Left ventricle myocardium superior (tissue), 1 donor: ENCODE measurements at places on chromosomes 1 and 21. TPM values are rescaled to one million over a fixed set of nuclear protein-coding genes. Genes with fewer than 3 reads are reported as not detected.
A peak's percentile ranks its signal among the peaks of the same experiment; 100 is the strongest.

GRCh38 chr1:14222086-14222485 lies 376.4 kb upstream of the KAZN start:
- peak; percentile 34 for DNase-seq

DNA sequence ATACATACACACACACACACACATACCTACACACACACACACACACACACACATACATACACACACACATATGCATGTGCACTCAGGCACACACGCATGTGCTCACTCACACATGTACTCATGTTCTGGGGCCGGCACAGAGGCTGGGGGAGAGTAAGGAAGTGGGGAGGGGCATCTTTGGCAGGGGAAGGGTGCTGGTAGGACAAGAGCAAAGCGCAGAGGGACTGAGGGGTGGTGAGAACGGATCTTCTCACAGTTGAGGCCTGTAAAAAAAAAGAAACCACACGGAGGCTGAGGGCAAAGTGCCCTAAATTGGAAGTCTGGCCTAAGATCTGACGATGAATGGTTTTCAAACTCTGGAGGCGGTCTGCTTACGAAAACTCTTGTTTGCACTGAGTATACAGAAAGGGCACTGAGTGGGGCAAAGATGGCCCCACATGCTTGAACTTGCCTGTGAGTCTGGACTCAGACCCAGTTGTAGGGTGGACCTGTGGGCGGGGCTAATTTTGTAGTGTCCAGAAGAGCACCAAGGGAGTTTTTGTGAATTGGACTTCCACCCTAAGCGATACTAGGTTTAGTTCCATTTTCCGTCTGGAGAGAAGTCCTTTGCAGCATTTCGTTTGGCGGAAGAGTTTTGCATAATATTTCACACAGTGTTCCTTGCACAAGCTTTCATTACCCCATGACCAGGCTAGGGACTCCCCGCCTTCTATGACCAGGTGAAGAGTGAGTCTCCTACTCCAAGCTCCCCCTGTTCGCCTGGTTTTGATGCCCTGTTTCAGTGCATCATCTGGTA lies 79.3 kb upstream of the LYST start:
- no peak for DNase-seq

- DNase-seq: no peak
These were observed 40.8 kb upstream of the NEXN start for GRCh38 chr1:77847621-77848080.

GRCh38 chr1:223143537-223144248 lies 645 bp upstream of the TLR5 start:
- DNase-seq: no peak

DNA sequence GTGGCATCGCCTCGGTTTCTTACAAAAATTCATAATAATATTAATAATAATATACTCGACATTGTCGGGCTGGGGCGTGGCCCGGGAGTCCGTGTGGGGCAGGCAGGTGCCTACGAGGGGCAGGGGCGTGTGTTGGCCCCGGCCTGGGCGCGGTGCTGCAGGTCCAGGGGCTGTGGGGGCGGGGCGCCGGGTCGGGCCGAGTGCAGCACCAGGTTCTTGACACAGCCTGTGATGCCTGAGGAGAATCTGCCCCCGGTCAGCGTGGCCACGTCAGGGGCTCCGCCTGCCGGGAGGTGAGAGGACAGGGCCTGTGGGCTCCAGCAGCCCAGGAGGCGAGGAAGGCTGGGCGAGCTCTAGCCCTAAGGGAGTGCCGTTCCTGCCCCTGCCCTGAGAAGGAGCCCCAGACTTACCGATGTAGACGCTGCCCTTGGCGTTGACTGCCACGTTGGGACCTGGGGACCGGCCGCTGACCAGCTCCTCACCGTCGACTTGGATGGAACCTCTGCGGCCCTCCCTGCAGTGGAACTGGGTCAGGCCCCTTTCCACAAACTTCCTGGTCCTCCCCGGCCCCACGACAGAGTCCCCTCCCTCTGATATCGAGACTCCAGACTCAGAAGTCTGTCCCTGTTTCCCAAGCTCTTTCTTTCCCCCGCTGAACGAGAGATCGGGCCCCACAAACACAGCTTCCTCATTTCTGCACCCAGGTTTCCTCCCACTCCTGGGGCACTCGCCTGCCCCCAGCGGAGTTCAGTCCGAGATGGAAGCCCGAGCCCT lies 11.3 kb downstream of the LDLRAD2 start:
- DNase-seq: no peak

- no peak for DNase-seq
These were observed 31.4 kb downstream of the TCEANC2 start for GRCh38 chr1:54084794-54085193.

- DNase-seq: no peak
These were observed 12.3 kb upstream of the TRIM17 start for GRCh38 chr1:228429007-228429406.

GRCh38 chr1:22163137-22163536 lies 20.2 kb upstream of the WNT4 start:
- DNase-seq: no peak

DNA sequence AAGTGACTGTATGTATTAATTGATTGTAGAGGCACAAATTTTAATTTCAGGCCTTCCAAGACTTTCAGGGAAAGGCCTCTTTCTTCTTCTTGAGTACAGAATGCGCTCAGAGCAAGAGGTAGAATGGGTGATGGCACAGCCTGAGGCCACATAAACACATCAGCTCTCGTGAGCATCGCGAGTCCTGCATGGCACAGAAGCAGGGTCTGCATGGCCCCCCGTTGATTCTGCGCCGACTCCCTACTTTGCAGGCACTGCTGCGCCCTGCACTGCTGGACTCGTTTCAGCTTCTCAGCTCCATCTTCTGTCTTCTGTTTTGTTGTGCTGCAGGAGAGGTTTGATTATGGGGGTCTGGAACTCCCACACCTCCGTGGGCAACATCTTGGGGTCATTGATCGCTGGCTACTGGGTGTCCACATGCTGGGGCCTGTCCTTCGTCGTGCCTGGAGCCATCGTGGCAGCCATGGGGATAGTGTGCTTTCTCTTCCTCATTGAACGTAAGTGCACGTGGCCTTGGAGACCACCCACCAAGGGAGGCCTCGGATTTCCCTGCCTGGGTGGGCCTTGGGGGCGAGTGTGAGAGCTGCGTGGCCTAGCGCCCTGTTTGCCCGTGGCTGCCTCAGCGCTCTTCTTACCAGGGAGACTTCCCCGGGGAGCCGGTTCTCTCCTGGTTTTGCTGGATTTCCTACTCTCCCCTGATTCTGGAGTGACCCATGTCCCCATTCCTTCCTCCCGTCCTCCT lies 29.6 kb downstream of the SLC37A1 start:
- no peak for DNase-seq

- DNase-seq: peak; percentile 51
These were observed 273.8 kb downstream of the FAM72C start for GRCh38 chr1:143698016-143698415.

DNA sequence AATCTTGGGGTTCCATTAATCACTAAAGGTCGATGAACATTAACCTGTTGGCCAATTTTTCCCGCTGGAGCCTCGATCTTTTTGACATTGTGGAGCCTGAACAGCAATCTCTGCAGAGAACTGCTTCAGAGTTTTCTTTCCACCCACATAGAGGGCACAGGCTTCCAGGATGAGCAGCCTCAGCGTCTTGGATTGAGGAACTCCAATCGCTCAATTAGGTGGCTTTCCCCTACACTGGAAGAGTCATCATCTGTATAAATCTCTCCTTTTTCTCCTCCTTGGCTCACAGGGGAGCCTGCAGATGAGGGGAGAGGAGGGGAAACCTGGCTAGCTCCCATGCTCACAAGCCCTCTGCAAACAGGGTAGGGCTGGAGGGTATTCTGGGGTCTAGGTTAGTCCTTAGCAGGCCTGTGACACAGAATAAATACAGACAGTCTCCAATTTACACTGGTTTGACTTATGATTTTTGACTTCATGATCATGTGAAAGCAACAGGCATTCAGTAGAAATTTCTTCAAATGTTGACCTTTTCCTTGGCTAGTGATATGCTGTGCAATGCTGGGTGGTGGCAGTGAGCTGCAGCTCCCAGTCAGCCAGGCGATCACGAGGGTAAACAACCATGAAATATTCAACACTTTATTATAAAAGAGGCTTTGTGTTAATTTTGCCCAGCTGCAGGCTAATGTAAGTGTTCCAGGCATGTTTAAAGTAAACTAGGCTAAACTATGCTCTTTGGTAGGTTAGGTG lies 80.8 kb downstream of the PGBD5 start:
- DNase-seq: no peak

DNA sequence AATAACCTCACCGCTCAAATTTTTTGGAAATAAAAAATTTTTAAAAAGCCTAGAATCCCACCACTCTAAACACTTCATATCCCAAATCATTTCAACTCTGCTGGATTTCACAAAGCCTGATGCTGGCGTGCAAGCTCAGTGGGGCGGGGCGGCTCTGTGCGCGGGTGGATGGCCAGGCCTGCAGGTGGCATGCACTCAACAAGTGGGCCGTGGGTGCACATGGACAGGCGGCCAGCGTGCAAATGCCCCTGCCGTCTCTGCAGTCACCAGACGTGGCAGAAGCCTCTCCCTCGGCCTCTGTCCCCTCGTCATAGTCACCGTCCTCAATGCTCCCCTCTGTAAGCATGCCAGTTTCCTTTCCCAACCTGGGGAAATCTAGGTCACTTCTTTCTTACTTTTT lies 6.6 kb upstream of the PDE9A start:
- DNase-seq: peak; percentile 25

- no peak for DNase-seq
These were observed 114.2 kb downstream of the BCAR3 start for GRCh38 chr1:93567255-93567918.

DNA sequence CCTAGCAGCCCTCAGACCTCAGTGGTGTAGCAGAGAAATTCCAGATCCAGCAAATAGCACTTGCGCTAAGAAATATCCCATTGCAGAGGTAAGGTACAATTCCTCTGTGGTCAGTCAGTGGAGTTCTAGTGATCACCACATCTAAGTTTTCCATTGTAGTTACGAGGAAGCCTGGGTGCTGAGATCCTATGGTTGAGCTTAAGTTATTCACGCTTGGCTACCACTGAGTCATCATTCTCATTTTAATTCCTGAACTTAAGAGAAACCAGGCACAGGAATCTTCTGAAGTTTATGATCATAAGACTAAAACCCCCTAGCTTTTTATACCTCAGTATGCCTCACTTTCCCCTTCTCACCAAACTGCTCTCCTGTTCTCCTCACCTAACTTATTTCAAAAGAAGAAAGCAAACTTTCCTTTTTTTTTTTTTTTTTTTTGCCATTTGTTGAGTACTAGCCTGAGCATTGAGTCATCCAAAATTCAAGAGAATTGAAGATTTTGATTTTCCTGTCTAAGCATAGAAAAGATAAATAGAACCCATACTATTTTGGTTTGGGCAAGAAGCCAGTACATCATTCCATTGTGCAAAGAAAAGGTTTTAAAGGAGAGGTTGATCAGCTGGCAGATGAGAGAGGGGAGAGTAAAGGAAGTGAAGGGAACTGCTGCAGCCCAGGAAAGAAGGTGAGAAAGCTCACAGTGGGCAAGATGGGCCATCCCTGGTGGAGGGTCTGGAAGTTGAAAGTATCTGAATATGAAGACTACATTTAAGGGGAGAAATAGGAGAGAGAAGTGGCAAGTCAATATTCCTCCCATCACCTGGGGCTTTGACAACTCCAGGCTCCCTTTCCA lies 39.9 kb downstream of the SERBP1 start:
- no peak for DNase-seq

GRCh38 chr21:27426196-27426595 lies 459.3 kb upstream of the ADAMTS5 start:
- DNase-seq: no peak

DNA sequence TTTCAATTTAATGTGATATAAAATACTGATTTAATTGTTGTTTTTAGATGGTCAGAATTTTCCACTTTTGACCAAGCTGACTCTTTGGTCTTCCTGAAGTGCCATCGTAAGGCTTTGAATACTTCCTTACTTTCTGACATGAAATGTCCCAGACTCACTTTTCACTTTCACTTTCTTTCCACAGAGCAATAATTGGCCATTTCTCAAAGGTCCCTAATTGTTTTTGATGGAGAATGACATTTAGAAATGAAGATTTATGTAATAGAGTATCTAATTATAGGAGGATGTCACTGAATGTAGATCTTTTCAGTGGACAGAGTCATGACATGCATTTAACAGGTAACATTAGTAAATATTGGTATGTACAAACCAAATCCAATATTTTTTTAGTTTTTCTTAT lies 1141.6 kb downstream of the KCNT2 start:
- DNase-seq: no peak

DNA sequence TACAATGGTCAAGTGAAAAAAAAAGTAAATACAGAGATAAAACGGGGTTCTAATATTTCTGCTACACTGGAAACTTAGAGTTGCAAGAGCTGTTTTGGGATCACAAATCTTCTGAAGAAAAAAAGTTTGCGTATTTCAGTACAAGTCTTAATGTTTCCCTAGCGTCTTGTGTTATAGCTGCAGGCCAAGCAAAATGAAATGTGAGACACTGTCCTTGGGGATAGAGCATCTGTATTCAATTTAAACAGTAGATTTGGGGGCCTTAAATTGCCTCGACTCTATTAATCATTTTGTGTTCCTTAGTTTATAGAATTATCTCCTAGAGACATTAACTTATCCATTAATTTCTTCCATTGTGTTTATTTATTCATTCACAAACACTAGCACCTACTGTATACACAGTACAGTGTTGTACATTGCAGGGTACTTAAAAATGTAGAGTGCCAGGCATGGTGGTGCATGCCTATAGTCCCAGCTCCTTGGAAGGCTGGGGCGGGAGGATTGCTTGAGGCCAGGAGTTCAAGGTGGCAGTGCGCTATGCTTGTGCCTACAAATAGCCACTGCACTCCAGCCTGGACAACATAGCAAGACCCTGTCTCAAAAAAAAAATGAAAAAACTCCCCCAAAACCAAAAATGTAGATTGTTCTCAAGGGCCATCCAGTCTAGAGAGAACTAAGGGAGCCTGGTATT lies 7.9 kb downstream of the DISC1 start:
- DNase-seq: no peak

Gene GNG12
- total RNA-seq: 34.1 TPM

Gene OVAAL
- total RNA-seq: 1.5 TPM

Gene TGFB2
- 2.0 TPM for total RNA-seq

Gene ZBTB8A
- 2.5 TPM for total RNA-seq

Gene SLC2A5
- 3.2 TPM for total RNA-seq

Gene OMA1
- 29.4 TPM for total RNA-seq

Gene LRRC3
- 2.1 TPM for total RNA-seq

Gene SPATA45
- not detected for total RNA-seq

Gene EDARADD
- 3.0 TPM for total RNA-seq

Gene ABCG1
- 11.1 TPM for total RNA-seq

Gene FCRL4
- total RNA-seq: not detected
